H9 (cell line): ENCODE measurements at places on chromosomes 2 and 18.

DNA sequence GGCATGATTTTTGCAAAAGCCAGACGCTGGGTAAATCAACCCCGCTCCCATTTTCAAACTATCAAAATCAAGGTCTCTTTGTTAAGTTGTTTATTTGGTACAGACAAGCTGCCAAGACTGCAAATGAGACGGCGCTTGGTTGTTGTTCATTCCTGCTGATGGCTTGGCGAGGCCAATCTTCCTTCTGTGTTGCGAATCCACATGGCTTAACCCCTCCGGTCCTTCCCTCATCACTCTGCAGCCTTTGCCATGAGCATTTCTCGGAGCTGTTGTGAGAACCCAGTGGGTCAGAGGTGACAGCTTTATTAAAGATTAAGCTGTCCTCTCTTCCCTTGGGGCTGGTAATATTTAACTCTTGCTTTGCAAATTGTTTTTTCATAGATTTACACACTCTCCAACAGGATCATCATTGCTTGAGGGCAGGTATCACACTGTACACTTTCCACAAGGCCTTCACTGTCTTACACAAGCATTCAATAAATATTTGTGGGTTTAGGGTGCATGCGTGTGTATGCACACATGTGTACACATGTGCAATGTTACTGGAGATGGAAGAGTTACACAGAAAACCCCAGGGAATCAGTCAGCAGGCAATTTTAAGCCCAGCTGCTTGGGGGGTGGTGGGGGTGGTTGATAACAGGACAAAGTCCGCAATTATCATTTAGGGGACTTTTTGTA lies 27.8 kb upstream of the KCNF1 start:
- DNase-seq, result no peak

- DNase-seq, result no peak
Observed at GRCh38 chr2:163682695-163683094, 53.1 kb downstream of the FIGN start.

GRCh38 chr18:29060349-29060748 lies 883.4 kb upstream of the CDH2 start:
- no peak for DNase-seq

DNA sequence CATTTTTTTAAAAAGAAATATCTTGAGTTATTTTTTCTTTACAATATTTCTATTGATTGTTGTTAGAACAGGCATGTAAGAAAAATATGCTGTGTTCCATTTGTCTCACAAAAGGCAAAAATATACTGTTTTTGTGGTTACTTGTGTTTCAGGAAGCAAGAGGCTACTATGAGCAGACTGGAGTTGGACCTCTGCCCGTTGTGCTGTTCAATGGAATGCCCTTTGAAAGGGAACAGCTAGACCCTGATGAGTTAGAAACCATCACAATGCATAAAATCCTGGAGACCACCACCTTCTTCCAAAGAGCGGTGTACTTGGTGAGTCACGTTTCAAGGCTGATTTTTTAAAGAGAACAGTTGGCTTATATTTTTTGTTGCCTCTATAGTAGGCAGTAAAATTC lies 54.7 kb downstream of the UGGT1 start:
- DNase-seq, result no peak

GRCh38 chr18:39841482-39842365 lies 2113.3 kb upstream of the PIK3C3 start:
- DNase-seq, result peak; percentile 79

DNA sequence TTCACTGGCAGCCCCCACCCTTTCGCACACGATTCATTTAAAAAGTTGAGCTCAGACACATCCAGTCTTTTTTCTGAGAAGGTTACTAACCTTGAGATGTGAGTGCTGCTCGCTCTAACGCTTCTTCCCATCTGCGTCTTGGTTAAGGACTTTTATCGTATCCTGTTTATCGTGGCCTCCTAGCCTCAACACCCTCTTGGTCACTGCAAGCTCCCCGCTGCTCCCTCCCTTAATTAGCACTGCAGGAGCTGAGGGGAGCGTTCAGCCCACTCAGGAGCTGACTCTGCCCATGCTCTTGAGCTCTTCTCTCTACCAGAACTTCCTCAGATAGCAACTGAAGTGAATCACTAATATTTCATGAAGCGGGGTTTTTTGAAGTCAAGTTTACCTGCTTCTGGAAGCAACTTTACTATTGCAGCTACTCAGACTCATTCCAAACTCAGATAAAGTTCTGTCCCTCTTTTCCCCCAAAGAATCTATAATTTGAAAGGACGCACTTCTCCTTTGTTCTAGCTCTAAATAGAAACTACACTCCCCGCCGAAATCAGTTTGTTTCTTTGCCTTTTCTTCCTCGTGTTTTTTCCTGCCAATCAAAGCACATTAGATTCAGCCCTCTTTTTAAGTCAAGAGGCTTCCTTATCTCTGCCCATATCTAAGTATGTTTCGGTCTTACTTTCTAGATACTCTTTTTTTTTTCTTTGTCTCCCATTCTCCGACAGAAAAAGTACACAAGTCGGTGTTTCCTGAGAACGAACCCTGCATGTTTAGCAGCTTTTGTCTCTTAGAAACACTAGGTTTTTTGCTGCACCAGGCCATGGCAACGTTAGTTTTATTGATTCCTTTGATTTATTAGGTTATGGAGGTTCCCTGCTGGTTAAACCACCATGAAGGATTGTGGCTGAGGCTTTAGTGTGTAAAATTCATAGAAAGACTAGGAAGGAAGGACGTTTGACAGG lies 9.3 kb upstream of the CD226 start:
- DNase-seq, result no peak

- DNase-seq, result no peak
Observed at GRCh38 chr18:56326336-56327072, 311.9 kb downstream of the TXNL1 start.

DNA sequence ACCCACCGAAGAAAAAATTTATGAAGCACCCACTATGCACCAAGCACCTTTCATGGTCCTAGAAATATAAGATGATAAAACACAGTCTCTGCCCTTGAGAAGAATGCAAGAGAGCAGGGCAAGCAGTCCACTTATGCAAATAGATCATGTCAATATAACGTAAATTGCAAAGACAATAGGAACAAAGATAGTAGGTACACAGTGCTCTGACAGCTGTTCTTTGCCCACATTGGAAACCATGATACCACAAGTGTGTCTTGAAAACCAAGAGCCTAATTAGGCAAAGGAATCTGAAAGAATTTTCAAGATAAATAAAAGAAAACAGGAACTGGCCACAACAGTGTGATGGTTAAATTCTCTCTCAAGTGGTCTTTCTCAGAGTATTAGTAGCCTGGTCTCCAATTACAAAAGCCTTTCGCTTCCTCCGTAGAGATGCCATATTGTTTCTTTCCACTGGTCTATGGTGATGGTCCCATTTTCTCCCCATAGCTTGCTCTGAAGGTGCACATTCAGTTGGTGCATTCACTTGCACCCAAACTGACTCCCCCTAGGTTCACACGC lies 108.5 kb downstream of the VWC2L start:
- DNase-seq, result no peak

- DNase-seq, result no peak
Observed at GRCh38 chr18:44411262-44411905, 269.3 kb upstream of the SETBP1 start.

GRCh38 chr2:78896536-78896935 lies 129.0 kb upstream of the REG3G start:
- no peak for DNase-seq

DNA sequence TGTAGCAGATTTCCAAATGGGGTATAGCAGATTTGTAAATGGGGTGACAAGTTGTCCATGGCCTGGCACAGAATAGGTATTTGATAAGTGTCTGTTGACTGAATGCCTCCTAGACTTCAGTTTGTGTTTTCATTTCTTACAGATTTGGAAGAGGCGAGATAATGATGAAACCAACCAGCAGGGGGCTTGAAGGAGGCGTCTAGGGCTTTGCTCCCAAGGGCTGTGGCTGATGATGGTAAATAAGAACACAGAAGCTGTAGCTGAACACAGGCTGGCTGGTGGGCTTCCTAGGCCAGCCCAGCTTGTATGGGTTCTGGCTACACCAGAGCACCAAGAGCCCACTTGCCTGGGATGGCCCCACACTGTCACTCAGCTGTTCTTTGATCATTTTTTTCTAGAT lies 19.4 kb downstream of the SFTPB start:
- DNase-seq, result no peak

GRCh38 chr2:34815052-34815741 lies 1216.1 kb upstream of the FAM98A start:
- DNase-seq, result no peak

DNA sequence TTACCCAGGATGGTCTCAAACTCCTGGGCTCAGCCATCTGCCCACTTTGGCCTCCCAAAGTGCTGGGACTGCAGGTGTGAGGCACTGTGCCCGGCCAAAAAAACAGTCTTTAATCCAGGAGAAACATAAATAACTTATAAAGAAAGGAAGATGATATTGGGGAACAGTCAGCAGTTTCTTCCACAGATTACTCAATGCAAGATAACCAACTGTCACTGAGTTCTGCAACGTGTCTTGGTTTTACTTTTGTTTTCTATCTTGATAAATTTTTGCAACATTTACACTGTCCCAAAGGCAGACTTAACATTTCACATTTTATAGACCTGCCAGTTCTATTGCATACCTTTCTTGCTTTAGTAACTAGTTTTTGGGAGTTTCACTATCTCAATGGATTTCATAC lies 71.1 kb downstream of the ANKRD44 start:
- DNase-seq, result no peak

GRCh38 chr2:176482107-176482506 lies 212.9 kb downstream of the MTX2 start:
- no peak for DNase-seq

- no peak for DNase-seq
Observed at GRCh38 chr18:58225101-58225500, 181.1 kb downstream of the NEDD4L start.

GRCh38 chr2:38658613-38659012 lies 7.3 kb upstream of the GALM start:
- DNase-seq, result no peak

DNA sequence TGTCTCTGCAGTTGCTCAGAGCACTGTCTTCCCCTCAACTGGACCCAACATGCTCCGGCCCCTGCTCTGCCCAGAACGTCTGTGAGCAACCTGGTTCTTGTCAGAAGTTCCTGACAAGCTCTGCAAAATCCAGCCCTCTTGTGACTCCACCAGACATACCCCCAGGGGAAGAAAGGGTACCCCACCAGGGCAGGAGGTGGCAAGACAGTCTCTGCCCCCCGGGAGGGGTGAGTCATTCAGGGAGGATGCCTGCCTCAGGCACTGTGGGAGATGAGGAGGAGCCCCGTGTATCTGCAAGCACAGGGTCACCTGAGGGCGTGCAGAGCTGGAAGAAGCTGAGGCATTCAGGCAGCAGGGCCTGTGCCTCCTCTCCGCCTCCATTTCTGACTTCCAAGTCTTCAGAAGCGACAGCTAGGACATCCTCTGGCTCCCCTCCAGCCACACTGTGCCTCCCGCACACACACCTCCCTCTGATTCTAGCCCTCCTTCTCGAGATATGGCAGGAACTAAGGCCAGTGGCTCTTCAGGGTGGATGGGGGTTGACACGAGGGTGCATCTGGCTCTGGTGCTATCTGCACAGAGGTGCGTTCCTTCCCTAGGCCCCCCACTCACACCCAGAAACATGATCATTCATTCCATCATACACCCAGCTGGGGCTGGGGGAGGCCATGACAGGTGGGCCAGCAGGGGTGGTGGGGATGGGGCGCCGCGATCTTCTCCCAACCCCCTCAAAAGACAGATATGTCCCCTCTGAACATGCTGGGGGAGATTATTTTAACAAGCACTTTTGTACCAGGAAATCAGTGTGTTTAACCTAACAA lies 222.2 kb downstream of the CYP26B1 start:
- DNase-seq, result peak; percentile 25

GRCh38 chr18:2662990-2663389 lies 7.5 kb downstream of the SMCHD1 start:
- no peak for DNase-seq

DNA sequence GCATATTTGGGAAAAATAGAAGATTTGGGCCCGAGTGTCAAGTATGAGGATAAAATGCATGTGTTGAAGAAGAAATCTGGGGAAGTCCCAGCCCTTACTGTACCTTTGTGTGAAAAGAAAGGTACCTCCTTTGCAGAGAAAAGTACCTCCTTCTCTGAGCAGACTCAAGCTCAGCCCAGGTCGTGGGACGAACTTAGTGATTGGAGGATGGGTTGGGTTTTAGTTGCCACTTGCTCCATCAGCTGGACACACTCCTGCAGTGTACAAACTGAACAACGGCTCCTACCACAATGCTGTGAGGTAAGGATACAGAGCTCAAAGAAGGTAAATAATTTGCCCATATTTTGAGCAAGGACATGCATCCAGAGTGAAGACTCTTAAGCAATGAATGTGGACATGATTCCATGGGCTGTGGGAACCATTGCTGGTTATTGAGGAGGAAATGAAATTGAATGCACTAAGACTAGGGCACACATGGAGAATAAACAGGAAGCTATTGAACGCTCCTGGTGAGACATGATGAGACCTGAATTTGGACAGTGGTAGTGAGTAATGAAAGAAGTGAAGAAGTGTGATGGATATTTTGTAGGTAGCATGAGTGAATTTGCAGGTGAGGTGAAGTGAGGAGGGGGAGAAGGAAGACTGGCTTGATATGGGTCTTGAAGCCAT lies 49.8 kb upstream of the IL1RL1 start:
- no peak for DNase-seq

DNA sequence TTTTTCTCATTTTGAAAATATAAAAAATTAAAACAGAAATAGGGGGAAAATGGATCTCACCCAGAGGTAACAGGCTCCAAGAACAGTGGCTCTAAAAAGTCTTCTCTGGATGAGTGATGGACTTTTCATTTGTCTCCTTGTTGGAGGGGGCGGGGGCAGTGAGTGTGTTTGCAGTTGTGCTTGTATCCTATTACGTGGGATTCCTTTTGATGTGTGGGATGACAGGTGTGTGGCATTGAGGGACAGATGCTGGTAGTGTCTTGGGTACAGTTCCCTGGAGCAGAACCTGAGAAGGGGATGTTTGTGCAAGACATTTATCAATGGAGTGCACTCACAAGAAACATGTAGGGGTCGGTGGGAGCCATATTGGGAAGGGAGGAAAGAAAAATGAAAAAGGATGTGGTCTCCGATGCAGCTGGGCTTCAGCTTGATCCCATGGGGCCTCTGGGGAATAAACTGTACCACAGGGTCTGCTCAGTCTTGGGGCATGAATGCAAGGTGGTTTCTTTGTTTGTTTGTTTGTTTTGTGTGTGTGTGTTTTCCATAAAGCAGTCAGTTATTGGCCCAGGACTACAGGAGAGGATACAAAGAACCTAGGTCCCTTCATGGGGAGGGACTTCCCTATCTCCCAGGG lies 120.0 kb upstream of the SLC35G4 start:
- no peak for DNase-seq

- DNase-seq, result no peak
Observed at GRCh38 chr18:29540548-29540947, 1363.6 kb upstream of the CDH2 start.

GRCh38 chr2:132581991-132582738 lies 87.8 kb downstream of the LYPD1 start:
- peak; percentile 41 for DNase-seq

DNA sequence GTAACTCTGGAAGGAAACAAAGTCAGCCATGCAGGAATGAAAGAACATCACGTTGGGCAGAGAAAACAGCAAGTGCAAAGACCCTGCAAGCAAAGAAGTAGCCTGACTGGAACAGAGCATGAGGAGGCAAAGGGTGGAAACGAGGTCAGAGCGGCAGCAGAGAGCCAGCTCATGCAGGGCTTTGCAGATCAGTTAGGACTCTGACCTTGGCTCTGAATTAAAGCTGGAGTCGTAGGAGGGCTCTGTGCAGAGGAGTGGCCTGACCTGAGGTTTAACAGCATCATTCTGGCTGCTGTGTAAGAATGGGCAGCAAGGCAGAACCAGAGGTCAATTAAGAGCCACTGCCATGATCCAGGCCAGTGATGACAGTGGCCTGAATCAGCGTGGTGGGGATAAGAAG lies 220.7 kb downstream of the PRKCE start:
- DNase-seq, result no peak

- peak; percentile 87 for DNase-seq
Observed at GRCh38 chr2:26816893-26817292, 31.0 kb downstream of the CENPA start.
